ENCODE measurements at places on chromosomes 7 and 10.

GRCh38 chr10:75011221-75011620 is 100.2 kb upstream of the SAMD8 start:
- DNase-seq = peak; percentile 44

DNA sequence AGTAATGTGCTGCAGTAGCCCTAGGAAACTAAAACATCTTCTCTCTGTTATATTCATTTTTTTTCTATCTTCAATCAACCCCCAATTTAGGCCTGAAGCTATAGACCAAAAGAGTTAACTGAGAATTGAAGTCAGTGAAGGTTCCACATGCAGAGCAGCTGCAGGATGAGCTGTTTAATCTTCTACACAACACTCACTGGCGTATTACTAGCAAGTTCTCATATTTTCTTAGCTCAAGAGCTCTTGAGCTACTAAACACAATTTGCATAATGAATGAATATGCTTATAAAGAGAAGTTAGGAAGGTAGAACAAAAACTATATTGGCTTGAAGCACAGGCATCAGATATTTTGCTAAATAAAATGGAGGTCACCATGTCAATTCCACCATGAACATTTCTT is 41.2 kb upstream of the GPR22 start:
- no peak for DNase-seq

GRCh38 chr7:1869452-1870130 is 199.5 kb downstream of the ELFN1 start:
- no peak for DNase-seq

DNA sequence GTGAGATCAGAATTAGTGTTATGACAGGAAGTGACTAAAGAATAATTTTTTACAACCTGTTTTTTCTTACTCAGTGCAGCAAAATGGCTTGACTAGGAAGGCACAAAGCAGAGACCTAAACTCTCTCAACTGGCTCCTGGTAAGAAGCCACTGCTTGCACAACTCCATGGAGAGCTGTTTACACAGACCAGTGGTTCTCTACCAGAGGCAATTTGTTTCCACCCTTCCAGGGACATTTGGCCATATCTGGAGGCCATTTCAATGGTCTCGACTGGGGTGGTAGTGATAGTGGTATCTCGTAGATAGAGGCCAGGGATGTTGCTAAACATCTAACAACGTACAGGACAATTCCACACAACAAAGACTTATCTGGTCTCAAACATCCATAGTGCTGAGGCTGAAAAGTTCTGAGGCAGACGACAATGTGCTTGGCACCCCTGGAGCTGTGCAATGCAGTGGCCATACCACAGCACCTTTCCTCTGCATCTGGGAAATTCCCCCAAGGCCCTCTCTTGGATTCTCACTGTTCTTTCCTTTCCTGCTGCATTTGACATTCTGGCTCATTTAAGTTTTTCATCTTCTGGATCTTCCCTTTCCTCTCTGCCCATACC is 105.4 kb upstream of the LAMB4 start:
- DNase-seq = no peak

- no peak for DNase-seq
These were observed 97.2 kb upstream of the SEMA3A start for GRCh38 chr7:84291756-84292155.

GRCh38 chr10:110498087-110498981 is 627 bp downstream of the DUSP5 start:
- DNase-seq = peak; percentile 53

DNA sequence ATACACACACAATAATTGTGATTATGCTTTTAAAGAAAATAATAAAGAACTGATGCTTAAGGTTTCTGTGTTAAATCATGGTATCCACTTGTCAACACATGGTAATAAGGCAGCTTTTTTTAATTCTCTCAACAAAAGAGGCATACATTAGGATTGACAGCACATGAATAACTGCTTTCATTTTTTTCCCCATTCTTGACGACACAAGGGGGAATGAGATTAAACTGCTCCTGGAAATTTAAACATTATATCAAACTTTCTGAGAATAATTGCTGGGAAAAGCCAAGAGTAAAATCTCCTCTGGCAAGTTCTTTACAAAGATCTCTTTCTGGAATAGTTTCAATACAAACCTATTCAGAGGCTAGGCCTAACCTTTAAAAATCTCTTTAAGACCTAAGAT is 99.0 kb upstream of the GPR22 start:
- DNase-seq = no peak

DNA sequence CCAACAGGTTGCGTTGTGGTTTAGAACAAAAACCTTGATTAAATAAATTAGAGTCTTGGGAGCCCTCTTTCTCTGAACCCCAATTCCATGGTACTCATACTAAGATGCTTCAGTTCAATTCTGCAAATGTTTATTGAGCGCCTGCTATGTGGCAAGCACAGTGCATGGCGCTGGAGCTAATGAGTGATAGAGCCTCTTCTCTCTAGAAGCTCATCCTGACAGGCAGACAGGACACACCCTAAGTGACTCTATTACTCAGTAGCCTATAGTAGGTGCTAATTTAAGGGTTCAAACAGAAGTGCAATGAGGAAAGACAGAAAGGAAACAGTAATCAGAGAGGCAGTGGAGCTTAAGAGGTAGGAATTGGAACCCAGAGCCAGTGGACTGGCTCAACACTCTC is 124.4 kb upstream of the C7orf33 start:
- DNase-seq = no peak

- no peak for DNase-seq
These were observed 54.5 kb upstream of the PFKFB3 start for GRCh38 chr10:6148251-6148701.

DNA sequence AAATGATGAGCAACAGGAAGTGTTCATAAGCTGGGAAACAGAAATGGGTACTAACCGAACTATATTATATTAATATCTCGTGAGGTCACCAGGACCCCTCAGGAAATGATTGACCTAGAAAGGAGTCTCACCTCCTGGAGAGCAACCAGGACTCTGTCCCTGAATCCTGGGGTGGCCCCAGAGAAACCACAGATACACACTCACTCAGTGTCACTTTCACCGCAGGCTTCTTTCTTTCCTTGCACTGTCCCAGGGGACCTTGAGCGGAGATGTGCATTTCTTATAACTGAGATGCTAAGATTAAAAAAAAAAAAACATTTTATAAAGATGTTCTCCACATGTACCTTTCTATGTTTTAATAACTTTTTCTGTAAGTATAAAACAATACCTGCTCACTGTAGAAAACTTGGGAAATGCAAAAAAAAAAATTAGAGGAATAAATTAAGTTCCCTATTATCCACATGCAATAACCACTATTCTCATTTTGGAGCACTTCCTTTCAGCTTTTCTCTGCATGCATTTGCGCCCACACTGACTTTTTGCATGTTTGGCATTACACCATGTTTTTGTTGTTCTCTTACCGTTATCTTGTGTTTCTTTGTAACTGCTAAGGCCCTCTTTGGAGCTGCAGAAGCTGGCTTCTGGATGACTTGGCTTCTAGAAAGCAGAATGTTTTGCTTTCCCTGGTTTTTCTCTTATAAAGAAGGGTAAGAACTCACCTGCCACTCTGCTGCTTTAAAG is 15.0 kb downstream of the NOD1 start:
- peak; percentile 52 for DNase-seq

DNA sequence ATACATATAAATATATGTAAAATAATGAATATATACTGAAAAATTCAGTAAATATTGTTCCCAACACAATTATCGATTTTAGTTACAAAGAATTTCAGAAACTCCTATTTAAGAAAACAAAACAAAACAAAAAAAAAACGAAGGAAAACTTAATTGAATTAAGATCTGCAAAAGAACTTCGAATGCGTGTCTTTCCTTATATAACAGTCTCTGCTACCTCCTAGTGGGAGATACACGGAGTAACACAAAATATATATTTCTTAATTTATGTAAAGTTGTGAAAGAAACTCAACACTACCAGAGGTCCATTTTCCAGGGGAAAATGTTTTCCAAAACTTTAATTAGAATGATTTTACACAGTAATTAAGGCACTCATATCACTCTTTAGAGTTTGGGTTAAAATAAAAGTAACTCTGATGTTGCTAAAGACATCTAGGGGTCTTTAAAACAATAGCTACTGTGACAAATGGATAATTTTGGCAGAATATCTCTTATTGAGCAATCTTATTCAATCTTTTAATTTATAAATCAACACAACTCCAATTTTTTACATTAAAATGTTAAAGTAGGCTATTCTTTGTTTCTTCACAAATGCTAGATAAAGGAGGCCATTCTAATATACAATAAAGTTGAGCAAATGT is 41.6 kb downstream of the NEBL start:
- DNase-seq = no peak

DNA sequence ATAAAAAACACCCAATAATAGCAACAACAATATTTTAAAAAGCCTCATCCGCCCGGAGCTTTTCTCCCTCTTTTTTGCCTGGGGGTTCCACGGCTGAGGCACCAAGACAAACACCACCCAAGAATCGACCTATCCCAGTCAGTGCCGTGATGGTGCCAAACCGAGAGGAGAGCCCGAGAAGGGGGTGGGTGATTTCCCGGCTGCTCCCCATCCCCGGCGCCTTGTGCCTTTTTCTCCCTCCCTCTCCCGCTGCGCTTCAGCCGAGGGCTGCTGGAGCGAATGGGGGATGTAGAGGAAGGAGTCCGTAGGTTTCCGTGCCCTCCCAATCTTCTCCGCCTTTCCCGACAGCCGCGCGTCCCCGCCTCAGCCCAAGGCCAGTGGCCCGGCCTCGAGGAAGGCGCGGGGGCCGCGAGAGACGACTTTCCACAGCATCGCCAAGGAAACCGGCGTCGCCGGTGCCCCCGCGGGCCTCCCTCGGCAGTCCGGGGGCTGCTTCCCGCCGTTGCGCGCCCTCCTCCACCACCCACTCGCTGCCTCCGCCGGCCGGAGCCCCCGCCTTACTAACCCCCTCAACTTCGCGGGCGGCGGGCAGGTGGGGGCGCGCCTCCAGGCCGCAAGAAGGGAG is 1.3 kb downstream of the EGR2 start:
- DNase-seq = no peak

DNA sequence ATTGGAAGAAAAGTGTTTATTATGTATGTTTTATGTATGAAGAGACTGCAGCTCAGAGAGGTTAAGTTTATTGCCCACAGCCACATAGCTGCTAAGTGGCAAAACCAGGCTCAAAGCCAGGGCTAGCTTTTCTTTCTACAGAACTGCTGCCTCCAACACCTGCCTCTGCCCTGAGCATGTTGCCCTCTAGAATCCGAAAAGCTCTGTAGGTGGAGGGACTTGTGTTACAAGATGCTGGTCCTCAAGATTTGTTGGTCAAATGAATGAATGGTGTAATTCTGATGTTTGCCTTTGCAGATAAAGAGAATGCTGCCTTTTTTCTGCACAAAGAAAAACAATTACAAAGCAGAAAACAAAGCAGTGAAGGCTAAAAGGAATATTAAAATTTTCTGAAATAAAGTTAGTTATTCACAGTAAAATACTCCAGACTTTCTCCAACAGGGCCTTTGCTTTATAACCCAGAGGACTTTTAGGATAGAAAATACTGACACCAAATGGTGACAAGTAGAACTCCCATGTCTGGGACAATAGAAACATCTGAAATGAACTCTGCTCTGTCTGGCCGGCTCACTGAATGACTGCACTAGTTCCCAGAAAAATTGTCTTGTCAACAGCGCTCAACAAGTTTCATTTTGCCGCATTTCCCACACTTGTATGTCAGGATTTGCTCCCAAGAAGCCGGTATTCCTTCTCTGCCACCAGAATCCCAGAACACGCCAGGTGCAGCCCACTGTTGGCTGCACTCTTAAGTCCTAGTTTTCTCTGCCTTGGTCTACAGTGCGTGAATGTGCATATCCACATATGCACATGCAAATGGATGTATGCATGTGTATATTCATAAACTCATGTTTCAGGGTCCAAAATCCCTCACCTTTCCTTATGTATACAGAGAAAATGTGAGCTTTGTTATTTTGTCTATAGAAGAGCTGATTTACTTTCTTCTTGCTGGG is 11.0 kb upstream of the DNTT start:
- DNase-seq = peak; percentile 52

DNA sequence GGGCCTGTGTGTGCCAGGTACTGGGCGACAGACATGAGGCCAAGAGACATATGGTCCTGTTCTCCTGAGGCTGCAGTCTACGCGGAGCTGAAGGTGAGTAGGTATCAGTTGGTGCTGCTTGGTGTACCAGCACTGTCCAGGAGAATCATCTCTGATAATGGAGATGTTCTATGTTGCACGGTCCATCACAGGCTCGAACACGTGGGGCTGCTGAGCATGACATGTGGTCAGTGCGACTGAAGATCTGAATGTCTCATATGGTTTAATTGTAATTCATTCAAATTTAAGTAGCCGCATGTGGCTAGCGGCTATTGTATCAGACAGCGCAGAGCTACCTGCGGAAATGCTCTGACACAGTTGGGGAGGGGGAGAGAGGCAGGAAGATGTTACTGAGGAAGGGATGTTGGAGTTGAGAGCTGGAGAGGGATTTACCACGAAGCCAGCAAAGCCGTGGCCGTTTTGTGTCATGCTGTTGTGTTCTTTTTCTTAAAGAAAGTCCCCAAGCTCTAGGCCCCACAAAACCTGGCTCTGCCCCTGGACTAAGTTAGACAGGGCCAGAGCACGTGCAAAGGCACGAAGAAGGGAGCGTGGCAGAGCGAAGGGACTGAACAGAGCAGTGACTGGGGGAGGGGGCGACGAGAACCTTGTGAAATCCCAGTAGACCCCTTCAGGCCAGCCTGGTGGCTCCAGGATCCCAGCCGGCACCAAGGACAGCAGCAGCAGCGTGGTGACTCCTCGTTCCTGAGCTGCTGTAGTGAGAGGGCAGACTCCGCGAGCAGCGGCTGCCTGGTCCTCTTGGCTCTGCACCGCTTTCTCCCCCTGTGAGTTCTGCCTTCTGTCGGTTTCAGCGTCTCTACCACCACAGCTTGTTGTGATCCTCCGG is 20.0 kb downstream of the SMKR1 start:
- no peak for DNase-seq

DNA sequence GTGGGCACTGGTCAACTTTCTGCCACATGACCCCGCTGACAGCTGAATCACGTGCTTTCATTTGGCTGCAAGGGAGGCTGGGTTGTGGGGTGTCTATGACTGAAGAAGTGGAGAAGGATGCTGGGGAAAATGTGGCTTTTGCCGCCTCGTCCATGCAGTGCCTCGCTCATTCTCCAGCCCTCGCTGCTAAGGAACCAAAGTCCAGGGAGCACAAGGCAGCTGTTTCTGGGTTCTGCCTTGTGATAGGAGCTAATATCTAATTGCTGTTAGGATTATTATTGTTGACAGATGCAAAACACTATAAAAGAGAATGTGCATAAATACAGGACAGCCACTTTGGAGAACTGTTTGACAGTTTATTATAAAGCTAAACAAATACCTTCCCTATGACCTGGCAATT is 4.9 kb upstream of the CAMK2B start:
- no peak for DNase-seq
